ENCODE measurements at places on chromosomes 5 and 9.

- no peak for DNase-seq
Observed at GRCh38 chr9:79080536-79080935, 491.2 kb upstream of the TLE4 start.

DNA sequence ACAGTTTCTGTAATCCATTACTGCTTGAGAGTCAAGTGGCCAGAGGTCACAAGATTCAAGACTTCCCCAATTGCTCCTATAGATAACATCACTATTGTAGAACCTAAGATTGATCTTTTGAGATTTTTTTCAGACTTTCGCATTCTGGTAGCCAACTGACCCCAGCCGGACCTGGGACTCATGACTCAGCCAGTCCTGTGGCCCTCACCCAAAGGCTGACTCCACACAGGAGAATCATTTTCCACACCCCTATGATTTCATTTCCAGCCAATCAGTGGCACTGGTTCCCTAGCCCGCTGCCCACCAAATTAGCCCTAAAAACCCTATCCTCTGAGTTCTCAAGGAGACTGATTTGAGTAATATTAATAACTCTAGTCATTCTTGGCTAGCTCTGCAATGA, 36.2 kb downstream of the TARS1 start:
- DNase-seq, result no peak

- no peak for DNase-seq
Observed at GRCh38 chr9:130042406-130042884, 544 bp downstream of the FNBP1 start.

GRCh38 chr9:105360344-105360743, 87.5 kb upstream of the FSD1L start:
- DNase-seq, result no peak

DNA sequence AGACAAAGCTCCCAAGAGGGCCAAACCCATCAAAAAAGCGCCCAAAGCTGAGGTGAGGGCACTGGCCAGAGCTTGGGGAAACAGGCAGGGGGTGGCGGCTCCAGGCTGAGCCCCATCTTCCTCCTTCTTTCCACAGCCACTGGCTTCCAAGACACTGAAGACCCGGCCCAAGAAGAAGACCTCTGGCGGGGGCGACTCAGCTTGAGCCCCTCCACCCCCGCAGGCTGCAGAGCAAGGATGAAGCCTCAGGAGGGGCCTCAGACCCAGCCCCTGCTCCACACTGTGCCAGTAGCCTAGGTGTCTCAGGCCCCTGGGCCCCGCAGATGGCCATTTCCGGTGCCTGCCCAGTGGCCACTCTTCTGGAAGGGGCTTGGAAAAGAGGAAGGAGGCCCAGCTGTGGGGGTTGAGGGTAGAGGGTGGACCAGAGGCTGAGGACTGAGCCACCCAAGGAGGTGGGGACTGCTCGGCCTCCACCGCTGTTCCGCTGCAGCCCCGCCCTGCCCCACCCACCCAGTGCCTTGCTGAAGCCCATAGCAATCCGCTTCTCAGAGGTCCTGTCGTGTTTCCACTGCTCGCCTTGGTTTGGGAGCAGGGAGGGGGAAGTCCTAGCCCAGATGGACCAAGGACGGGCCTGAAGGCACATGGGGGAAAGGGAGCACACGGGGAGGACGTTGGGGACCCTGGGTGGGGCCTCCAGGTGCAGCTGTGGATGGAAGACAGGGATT, 6.9 kb downstream of the REEP2 start:
- no peak for DNase-seq

GRCh38 chr5:92864591-92864990, 716.4 kb downstream of the NR2F1-AS1 start:
- no peak for DNase-seq

DNA sequence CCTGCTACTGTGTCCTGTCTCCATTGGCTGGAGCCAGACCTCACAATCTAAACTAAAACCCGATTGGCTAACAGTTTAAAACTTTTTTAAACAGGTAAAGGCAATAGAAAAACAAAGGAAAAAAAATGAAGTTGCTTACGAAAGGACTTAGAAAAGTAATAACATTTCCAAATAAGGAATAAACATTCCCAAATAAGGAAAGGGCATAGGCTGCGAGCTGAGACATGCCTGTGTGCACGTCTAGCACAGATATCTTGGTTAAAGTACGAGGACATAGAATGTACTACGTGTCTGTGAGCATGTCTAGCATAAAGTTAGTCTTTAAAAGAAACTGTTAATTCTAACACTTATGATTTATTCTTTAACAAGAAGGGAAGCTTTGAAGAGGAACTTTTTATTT, 15.3 kb upstream of the FAM120A start:
- DNase-seq, result no peak

GRCh38 chr5:56569566-56569965, 245.8 kb upstream of the MAP3K1 start:
- DNase-seq, result no peak

DNA sequence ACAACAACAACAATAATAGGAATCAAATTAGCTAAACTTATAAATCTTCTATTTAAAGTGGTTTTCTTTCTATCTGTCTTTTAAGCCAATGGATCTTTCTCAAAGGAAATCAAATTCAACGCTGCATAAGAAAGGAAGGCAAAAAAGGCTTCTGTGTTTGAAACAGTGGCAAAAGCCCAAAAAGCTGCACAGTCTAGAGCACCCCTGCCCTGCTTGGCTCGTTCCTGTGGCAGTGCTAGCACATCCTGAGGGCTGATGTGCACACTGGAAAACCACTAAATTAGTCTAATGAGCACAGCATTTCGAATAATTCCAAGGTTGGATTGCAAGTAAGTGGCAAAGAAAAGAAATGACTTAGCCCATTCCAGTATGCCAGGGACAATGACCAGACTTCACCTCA, 80.7 kb downstream of the AP3B1 start:
- no peak for DNase-seq

- no peak for DNase-seq
Observed at GRCh38 chr9:19554529-19554928, 145.7 kb downstream of the ACER2 start.

GRCh38 chr9:3848445-3849114, 322.8 kb upstream of the RFX3 start:
- DNase-seq, result no peak

DNA sequence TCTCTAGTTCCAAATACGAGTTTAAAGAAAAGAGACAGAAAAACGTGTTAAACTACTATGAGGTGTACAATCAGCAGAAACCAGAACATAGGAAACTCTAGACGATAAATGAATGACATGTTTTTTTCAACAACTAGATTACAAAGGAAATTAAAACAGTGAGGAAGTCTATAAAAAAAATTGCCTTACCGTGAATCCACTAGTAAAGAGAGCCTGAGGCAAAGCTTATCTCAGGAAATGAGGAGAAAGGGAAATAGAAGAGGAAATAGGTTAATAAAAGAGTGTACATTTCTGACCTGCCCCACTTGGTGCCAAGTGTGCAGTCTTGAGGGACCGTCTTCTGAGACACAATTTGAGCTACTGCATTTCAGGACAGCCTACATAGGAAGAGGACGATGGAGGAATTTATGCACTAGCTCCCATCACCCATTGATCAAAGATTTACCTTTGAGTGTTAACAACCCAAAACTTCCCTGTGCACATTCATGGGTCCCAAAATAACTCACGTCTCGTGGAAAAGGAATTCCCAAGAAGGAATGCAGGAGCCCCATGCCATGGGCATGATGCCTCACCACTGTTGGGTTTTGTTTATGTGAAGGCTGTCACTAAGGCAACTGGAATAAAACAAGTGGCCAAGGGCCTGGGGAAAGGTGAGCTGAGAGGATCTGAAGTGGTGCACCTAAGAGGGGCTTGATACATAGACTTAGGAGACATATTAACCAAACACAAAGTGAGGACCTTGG, 53.6 kb upstream of the SLC1A3 start:
- no peak for DNase-seq

DNA sequence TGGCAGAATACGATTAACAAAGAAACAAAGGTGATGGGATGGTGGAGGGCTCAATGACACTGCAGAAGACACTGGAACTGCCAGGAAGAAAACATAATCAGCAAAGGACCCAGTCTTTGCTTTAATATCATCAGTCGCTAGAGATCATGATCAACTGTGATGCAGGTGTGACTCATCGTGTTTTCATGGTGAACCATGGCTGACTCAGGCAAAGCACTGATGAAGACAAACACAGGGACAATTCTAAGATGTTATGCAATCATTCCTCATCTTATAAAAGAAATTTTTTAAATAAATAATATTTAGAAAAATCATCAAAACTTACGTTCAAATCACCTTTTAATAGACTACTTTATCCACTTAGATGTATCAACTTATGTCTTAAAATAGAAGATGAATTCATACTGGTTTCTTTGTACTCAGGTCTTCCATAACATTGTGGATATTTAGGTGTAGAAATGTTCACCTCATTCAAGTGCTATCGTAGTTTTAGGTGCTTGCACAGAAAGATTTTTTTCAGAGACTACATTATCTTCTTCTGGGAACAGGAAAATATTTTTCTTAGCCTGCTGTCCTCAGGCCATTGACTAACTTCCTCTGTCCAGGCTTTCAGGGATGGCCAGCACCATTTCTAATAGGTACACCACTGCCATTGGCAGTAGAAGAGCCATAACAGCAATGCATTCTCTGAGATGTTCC, 673.4 kb upstream of the MEF2C start:
- DNase-seq, result no peak

GRCh38 chr5:72602696-72603685, 95.8 kb upstream of the ZNF366 start:
- DNase-seq, result no peak

- no peak for DNase-seq
Observed at GRCh38 chr9:27426511-27427271, 97.4 kb upstream of the IFNK start.

GRCh38 chr9:15735083-15735857, 182.4 kb downstream of the CCDC171 start:
- no peak for DNase-seq

DNA sequence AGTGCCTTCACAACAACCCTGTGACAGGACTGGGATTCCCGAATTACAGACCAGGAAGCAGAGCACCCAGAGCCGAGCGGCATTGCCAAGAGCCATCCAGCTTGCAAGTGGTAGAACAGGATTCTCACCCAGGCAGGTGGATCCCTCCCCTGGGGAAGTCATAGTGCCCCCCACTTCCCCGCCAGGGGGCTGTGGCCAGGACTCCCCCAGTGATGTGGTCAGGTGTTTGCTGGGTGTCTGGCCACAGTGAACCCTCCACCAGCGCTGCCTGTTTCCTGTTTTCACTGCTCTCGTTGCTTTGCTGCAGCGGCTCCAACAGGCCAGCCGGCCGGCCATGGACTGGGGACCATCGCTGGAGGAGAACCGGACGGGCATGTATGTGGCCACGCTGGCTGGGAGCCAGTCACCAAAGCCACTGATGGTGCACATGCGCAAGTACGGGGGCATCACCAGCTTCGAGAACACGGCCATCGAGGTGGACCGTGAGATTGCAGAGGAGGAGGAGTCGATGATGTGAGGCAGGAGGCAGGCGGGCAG, 19.3 kb downstream of the SLC6A7 start:
- no peak for DNase-seq

GRCh38 chr5:40165106-40165788, 514.5 kb upstream of the PTGER4 start:
- no peak for DNase-seq

DNA sequence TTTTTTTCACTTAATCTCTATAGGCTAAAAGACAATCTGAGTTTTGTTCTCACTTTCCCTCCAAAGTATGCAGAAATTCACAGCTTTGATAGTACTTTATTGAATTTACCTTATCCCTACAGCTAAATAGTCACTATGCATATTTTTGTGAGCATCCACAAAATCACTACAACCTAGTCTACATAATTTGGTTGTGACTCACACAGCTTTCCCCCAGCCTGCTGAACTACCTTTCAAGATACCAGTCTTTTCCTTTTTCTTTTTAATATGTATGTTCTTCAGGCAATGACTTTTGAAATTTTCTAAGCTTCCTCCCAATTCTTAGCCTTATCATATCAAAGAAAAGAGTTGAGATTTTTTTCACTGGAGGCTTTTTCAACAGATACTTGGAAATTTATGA, 347.3 kb upstream of the CDH6 start:
- no peak for DNase-seq

GRCh38 chr9:27336829-27337228, 39.9 kb upstream of the EQTN start:
- DNase-seq, result no peak

DNA sequence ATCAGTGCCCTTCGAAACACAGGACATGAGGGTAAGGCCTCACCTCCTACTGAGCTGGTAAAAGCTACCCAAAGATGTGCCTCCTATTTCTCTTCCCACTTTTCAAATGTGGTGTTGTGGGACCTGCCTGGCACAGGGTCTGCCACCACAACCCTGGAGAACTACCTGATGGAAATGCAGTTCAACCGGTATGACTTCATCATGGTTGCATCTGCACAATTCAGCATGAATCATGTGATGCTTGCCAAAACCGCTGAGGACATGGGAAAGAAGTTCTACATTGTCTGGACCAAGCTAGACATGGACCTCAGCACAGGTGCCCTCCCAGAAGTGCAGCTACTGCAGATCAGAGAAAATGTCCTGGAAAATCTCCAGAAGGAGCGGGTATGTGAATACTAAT, 1.9 kb downstream of the IRGM start:
- no peak for DNase-seq

Data from activated CD4-positive, alpha-beta T cell treated with anti-CD3 and anti-CD28 coated beads, Interleukin-2, amount 50 U/mL, for 48 hours (primary cell).